Heart left ventricle (tissue), 16 donors: ENCODE measurements at places on chromosomes 7 and 10.

DNA sequence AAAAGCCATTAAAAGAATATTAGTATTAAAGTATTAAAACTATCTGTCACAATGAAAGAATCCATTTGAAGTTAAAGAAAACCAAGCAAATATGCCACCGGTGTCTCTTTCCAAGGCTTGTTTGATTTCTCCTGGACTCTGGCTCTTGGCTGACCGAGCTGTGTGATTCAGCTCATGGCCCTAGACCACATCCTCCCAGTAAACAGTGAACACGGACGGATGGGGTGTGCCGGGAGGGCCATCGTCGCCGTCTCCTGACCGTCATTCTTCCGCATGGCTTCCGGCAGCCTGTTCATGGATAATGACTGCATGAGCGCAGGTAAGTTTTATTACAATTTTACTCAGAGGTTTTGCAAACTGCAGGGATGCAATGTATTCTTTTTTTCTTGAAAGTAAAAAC is 218.5 kb downstream of the DNAJB6 start:
- DNase-seq = no peak

DNA sequence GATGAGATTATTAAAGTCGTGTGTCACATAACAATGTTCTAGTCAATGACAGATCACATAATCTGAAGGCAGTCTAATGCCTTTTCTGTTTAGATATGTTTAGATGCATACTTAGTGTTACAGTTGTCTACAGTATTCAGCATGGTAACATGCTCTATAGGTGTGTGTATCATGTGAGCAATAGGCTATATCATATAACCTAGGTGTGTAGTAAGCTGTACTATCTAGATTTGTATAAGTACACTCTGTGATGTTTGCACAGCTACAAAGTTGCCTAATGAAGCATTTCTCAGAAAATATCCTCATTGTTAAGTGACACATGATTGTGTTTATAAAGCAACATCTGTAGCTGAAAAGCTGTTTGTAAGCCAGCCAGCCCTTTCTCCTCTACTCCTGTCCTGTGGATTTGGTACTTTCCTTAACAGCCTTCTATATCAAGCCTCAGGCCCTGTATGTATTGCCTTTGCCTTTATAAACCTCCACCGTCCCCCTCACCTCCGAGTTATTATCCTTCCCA is 6.3 kb downstream of the HECTD2 start:
- no peak for DNase-seq

GRCh38 chr7:9200626-9201025 is 767.2 kb downstream of the NXPH1 start:
- no peak for DNase-seq

DNA sequence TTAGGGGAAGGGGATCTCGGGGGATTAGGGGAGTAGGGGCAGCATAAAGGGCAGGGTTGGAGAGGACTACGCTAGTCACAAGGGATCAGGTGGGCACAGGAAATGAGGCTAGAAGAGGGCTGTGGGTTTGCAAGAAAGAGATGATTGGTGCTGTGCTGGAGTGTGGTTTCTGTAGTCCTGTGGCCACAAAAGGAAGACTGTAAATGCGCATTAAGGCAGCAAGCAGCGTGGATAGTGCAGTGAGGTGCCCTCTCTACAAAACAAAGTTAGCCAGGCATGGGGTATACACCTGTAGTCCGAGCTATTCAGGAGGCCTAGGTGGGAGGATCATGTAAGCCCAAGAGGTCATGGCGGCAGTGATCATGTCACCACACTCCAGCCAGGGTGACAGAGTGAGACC is 212.1 kb downstream of the MLLT10 start:
- DNase-seq = no peak

GRCh38 chr10:67976292-67977245 is 92.1 kb downstream of the SIRT1 start:
- DNase-seq = peak; percentile 90

- DNase-seq = no peak
Measured at GRCh38 chr7:133668296-133669060, 415.6 kb downstream of the EXOC4 start.

DNA sequence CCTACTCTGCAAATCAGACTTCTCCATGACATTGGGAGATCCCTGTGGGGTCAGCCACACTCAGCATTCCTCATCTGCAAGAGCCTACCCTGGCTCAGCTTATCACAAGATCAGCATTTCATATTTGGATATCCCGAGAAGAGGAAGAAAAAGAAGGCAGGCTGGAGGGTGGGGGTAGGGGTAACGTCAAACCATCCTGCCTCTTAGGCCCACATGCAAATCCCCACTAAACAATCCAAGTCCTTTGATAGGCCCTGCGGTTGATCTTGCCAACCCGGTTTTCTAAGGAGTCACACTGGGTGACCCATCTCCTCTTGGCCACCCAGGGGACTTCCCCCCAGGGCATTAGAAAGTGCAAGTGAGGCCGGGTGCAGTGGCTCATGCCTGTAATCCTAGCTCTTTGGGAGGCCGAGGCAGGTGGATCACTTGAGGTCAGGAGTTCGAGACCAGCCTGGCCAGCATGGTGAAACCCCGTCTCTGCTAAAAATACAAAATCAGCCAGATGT is 128.0 kb upstream of the CALN1 start:
- no peak for DNase-seq

- no peak for DNase-seq
Measured at GRCh38 chr10:128851281-128851680, 615.8 kb upstream of the MGMT start.
